ENCODE measurements at places on chromosomes 13 and 19.

DNA sequence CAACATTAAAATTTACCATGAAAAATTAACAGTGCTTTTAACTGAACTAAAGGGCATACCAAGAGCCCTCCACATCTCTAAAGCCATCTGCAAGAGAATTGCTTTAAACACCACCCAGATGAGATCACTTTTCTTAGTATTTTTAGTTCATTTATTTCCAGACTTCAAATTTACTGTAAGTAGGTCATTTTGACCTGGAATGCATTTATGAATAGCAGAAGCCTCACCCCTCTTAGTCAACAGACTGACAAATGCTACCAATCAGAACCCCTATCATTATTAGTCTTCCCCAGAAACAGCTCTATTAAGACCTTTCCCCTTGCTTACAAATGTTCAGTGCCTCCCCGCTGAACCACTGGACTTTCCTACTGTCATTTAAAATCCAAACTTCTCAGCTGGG lies 27.3 kb downstream of the RUBCNL start:
- no peak for DNase-seq
- H3K27me3 ChIP-seq, result no peaks in the 10 kb centered on the region
- H3K4me1 ChIP-seq, result no peaks in the 10 kb centered on the region
- H3K27ac ChIP-seq, result no peak overlapping the region

GRCh38 chr19:55306712-55307111 lies 18.4 kb downstream of the TMEM150B start:
- DNase-seq, result no peak
- no peaks in the 10 kb centered on the region for H3K36me3 ChIP-seq
- H3K27ac ChIP-seq, result no peak overlapping the region

DNA sequence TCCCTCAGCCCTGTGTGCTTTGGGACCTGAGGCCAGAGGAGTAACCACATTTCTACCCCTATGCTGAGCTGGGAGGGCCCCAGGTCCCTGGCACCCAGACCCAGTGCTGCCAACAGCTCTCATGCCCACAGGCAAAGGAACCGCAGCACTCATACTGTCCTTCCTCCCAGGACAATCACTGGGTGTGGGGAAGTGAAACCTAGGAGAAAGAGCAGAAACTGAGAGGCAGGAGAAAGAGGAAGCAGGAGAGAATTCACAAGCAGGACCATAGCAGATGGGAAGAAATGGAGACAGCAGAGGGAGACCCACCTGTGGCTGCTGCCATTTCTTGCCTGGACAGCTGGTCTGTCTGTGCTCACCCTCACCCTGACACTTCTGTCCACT lies 18.9 kb downstream of the CCDC97 start:
- H3K27me3 ChIP-seq, result no peaks in the 10 kb centered on the region
- peaks cover 45% of the 10 kb centered on the region for H3K4me1 ChIP-seq
- peak overlapping the region; percentile 80 for H3K27ac ChIP-seq
- H3K36me3 ChIP-seq, result no peaks in the 10 kb centered on the region

DNA sequence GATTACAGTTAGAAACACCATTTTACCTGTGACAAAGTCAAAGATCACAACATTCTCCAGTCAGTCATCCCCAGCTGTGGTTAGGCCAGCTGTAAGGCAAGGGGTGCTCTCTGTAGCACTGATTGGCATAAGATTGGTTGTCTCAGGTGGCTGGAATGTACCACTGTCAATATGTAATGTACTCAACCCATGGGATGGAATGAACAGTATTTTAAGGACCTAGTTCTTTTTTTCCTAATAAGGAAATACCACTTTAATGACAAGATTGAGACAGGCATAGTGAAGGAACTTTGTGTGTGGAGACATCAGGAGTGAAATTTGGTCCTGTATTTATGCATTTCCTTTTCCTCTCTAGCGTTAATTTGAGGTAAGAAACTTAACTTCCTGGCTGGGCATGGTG lies 310.7 kb downstream of the ITGBL1 start:
- no peak overlapping the region for H3K27ac ChIP-seq
- DNase-seq, result no peak
- no peaks in the 10 kb centered on the region for H3K36me3 ChIP-seq

- H3K4me1 ChIP-seq, result no peaks in the 10 kb centered on the region
- no peak overlapping the region for H3K27ac ChIP-seq
- H3K4me3 ChIP-seq, result no peak overlapping the region
Observed at GRCh38 chr13:94249512-94249911, 230.0 kb downstream of the DCT start.

DNA sequence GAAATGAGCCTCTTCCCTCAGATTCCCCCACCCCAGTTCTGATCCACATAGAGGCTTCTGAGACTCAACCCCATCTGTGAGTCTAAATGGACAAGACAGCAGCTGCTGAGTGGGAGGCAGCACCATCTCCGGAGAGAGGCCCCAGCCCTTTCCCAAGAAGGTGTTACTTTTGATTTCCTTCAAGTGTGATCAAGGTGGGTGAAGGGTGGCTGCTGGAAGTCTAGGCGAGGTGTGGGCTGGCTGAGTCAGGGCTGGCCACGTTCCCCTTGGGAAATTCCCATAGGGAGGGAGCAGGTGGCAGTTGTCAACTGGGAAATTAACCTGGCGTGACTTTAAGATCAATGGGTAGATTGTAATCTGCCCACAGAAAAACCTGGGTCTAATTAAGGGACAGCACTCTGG lies 148.0 kb downstream of the FOXO1 start:
- H3K27me3 ChIP-seq, result no peaks in the 10 kb centered on the region
- no peak overlapping the region for H3K4me3 ChIP-seq
- no peaks in the 10 kb centered on the region for H3K36me3 ChIP-seq
- peaks cover 22% of the 10 kb centered on the region for H3K4me1 ChIP-seq
- DNase-seq, result peak; percentile 56

- no peaks in the 10 kb centered on the region for H3K36me3 ChIP-seq
- no peaks in the 10 kb centered on the region for H3K27me3 ChIP-seq
- H3K4me3 ChIP-seq, result no peak overlapping the region
- no peaks in the 10 kb centered on the region for H3K4me1 ChIP-seq
- no peak for DNase-seq
- no peak overlapping the region for H3K27ac ChIP-seq
Observed at GRCh38 chr13:103607995-103608394, 541.8 kb upstream of the SLC10A2 start.

- H3K4me3 ChIP-seq, result no peak overlapping the region
- H3K4me1 ChIP-seq, result peaks cover 10% of the 10 kb centered on the region
- no peak overlapping the region for H3K27ac ChIP-seq
- no peaks in the 10 kb centered on the region for H3K27me3 ChIP-seq
Observed at GRCh38 chr13:113589961-113590339, 5.4 kb downstream of the TFDP1 start.

DNA sequence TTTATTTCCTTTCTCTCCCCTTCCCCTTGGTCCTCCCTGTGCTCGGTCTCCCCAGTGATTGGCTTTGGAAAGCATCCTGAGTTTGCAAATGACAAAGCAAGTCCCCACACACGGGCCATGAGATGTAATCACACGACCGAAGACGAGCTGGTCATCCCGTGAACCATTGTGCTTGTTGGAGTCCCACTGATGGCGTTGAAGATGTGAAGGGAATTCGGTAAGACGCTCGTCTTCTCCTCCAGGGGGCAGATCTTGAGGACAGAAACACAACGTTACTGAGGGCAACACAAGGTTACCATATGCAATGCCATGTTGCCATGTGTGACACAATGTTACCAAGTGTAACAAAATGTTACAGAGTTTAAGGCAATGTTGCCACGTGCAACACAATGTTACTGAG lies 42.0 kb upstream of the SLC15A1 start:
- no peak overlapping the region for H3K27ac ChIP-seq
- no peaks in the 10 kb centered on the region for H3K27me3 ChIP-seq
- H3K4me1 ChIP-seq, result no peaks in the 10 kb centered on the region
- DNase-seq, result no peak
- peaks cover 4% of the 10 kb centered on the region for H3K36me3 ChIP-seq

DNA sequence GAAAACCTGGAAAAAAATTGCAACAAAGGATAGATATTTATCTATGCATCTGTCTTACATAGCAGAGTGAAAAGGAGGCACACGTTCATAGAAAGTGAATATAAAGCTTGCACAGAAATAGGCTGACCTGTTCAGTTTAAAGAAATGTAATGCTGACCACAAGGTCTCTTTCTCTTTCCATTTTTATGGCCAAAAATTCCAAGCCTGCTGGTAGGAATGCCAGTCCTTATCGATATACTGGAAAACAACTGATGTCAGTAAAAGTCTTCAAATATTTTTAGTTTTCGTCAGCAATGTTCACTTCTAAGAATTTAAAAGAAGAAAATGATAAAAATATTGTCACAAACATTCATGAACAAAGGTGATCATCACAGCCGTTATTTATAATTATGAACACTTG lies 59.0 kb upstream of the MCF2L start:
- H3K4me3 ChIP-seq, result no peak overlapping the region
- H3K36me3 ChIP-seq, result no peaks in the 10 kb centered on the region
- DNase-seq, result no peak
- no peak overlapping the region for H3K27ac ChIP-seq
- no peaks in the 10 kb centered on the region for H3K27me3 ChIP-seq
- peaks cover 8% of the 10 kb centered on the region for H3K4me1 ChIP-seq

GRCh38 chr13:51258612-51259548 lies 36.7 kb downstream of the FAM124A start:
- H3K27me3 ChIP-seq, result no peaks in the 10 kb centered on the region
- no peak for DNase-seq
- no peak overlapping the region for H3K27ac ChIP-seq
- no peak overlapping the region for H3K4me3 ChIP-seq
- no peaks in the 10 kb centered on the region for H3K4me1 ChIP-seq

- H3K36me3 ChIP-seq, result no peaks in the 10 kb centered on the region
- no peaks in the 10 kb centered on the region for H3K4me1 ChIP-seq
- no peak for DNase-seq
- H3K27ac ChIP-seq, result no peak overlapping the region
Observed at GRCh38 chr19:14672188-14672872, 2.3 kb downstream of the ADGRE3 start.

GRCh38 chr13:113075711-113076110 lies 29.9 kb upstream of the F7 start:
- no peak overlapping the region for H3K27ac ChIP-seq
- no peak overlapping the region for H3K4me3 ChIP-seq
- no peak for DNase-seq

GRCh38 chr19:2636897-2637683 lies 65.4 kb downstream of the GNG7 start:
- H3K4me3 ChIP-seq, result no peak overlapping the region
- no peaks in the 10 kb centered on the region for H3K27me3 ChIP-seq
- peaks cover 50% of the 10 kb centered on the region for H3K4me1 ChIP-seq
- H3K36me3 ChIP-seq, result no peaks in the 10 kb centered on the region

Data from body of pancreas (tissue), 4 donors.